M059J (cell line): ENCODE measurements at places on chromosomes 12 and 14. TPM values are rescaled to one million over a fixed set of nuclear protein-coding genes. Genes with fewer than 3 reads are reported as not detected.

Gene LRRC43
- total RNA-seq, result not detected in 2 replicates

Gene UNC79
- not detected in 2 replicates for total RNA-seq

Gene CCDC177
- not detected in 2 replicates for total RNA-seq

GRCh38 chr12:6570264-6570887, 2.3 kb upstream of the NOP2 start:
- DNase-seq, result peak; percentile 49

- no peak for DNase-seq
Measured at GRCh38 chr12:91224401-91224800, 41.8 kb upstream of the DCN start.

DNA sequence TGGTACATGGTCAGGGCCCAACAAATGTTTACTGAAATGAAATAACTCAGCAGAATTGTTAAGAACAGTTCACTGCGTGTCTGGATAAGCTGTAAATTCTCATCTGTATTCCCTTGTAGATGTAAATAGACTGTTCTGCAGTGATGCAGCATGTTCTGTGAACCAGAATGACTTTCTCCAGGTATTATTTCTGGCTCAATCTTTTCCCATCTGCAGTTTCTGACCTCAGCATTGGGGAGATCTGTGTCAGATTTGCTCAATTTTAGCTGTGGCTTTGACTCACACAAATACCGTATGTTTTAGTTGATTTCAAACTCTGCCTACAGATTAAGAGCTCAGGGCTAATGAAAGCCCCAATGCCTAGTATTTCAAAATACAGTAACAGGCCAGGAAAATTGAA, 49.2 kb upstream of the DICER1 start:
- no peak for DNase-seq

- DNase-seq, result no peak
Measured at GRCh38 chr14:88026890-88027289, 22.0 kb downstream of the GPR65 start.
